ENCODE measurements at places on chromosomes 7 and 10.

DNA sequence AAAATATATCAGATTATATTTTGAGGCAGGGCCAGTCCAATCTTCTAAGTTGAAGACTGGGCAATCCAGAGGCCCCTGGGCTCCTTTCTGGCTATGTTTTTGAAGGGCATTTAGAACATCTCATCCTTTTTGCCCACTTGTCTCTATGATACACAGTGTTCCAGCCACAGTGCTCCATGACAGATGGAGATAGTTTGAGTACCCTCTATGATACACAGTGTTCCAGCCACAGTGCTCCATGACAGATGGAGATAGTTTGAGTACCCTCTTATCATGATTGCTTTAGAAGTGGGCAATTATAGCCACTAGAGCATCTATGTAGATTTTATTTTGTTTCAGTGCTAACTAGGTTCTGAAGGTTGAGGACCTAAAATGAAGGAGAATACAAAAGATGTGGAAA lies 33.1 kb upstream of the A1CF start:
- DNase-seq: no peak

DNA sequence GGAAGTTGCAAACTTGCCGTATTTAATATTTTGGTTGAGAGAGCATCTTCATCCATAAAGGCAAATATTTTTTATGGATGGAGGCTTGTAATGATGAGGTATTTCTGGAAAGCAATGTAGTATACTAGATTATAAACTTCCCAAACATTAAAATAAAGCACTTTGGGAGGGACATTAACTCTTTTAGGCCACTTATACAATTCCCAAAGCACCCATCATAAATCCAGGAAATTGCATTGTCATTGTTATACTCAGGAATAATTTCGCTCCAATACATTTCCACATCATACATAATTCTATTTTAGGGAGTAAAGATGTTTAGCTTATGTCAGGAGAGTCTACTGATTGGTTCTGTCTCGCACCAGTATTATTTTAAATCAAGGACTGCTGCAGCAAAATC lies 212.7 kb upstream of the MKI67 start:
- no peak for DNase-seq

DNA sequence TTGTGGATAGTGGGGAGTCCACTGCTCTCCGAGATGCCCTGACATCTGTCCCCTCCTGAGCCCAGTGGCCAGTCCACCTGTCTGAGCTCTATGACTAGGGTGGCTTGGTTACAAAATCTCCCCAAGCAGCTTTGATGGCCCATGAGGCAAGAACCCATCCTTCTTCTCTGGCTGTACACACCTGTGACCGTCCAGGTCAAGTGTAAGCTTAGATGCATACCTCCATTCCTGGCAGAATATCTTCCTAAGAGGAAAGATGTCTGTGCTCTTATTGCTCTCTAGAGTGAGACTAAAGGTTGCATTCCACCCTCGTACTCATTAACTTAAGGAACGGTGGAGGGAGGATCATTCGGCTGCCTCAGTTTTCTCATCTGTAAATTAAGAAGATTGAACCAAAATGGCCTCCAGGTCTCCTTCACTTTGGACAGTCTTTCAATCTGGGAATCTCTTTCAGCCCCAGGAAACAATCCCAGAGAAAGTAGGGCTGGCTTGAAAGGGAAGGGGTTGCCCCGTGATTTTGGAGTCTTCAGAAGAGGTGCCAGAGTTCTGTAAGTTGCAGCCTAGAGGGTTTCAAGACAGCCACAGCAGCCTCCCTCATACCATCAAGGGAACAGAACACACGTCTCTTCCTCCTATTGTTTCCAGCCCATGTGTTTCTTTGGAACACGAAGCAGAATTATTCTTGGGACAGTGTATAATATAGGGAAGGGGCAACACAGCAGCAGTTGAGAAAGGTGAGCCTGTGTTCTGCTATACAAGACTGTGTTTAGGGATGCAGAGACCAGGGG lies 5.5 kb downstream of the HOXA4 start:
- DNase-seq: no peak

- DNase-seq: no peak
Measured at GRCh38 chr10:79166741-79167140, 98.0 kb downstream of the ZMIZ1 start.

DNA sequence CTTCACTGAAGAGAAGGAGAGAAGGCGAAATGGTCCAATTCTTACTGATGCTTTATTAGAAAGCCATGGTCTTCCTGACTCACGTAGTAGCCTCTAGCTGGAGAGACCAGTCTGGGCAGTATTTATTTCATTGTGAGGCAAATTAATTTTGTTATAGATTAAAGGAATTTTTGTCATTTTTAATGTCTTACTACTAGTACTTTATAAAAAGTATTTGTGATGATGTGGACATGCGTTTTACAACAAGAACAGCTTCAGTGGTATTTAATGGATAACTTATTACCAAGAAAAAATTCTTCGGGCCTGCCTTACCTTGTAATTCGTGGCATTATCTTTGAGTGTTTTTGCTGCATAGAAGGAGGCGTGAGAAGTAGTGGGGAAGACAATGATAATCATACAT lies 339.4 kb upstream of the SHH start:
- DNase-seq: no peak

DNA sequence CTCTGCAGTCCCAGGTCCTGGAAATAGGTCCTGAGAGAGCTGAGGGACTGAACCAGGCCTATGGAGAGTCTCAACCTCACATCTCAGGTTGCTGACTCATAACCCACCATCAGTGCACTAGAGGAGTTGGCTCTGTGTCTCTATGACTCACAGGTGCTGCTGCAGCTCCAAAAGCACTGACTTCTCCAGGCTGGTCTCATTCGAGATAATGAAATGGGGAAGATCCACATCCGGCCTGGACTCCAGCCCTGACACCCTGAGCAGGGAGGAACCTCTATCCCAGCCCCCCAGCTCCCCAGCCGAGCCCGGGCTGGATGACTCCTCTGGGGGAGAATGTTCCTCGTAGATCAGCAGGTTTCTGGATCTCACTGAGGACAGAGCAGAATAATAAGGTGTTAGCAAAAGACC lies 35.5 kb upstream of the DGKI start:
- peak; percentile 70 for DNase-seq

GRCh38 chr7:7869036-7869435 lies 99.6 kb upstream of the GLCCI1 start:
- no peak for DNase-seq

DNA sequence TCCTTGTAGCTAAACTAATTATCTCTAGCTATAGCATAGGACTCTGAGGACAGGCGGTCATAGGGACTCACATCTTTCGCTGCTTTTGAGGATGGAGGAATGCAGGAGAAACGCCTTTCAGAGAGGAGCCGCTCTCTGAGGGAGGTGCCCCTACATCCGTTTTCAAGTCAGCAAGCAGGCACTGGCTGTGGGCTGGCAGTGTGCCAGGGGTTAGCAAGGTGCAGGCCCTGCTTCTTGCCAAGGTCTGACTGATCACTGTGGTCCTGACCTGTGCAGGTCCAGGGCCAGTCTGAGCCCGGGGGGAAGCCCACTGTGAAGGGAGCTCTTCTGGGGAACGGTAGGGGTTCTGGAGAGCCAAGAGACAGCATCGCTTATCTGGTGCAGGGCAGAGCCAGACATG lies 89.4 kb downstream of the SH3PXD2A start:
- DNase-seq: peak; percentile 30

All from NB4 (cell line).